Hippocampal formation (tissue), 2 donors: ENCODE measurements at places on chromosomes 12 and 14.

GRCh38 chr14:22265319-22266141 lies 323.5 kb downstream of the DAD1 start:
- no peak for DNase-seq

DNA sequence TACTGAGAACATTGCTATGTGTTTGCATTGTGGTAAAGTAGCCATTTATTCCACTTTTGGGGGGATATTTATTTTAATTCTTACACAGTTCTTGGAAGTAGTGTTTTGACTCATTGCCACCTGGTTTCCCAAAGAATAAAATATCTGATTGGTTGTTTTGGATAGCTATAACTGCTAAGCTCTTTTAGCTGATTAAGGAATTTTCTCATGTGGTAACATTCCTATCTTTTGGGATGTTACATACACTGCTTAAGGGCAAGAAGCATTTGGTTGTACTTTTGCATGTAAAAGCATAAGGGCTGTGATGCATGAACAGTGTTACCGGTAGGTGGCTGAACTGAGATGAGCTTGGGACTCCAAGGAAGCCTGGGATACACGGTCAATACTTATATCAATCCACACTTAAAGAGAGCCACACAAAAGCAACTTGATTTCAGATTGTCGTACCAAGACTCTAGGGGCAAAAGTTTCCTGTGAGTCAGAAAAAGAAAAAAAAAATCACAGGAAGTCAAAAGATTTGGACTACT lies 71.4 kb upstream of the PRKD1 start:
- DNase-seq = no peak

DNA sequence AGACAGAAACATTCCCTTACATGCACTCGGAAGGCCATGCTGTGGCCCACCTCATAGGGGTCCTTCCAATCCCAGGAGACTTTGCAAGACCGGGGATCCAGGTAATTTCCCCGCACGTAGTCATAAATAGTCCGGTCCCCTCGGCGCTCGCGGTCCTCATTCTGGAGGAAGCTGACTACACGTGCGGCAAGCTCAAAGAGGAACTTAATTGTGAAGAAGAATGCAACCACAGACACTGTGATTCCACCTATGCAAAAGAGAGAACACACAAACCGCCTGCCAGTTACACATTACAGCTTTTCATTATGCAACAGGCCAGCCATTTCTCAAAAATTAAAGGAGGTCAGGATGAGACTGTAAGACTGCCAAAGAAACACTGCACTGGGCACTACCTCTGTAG lies 28.4 kb downstream of the AREL1 start:
- DNase-seq = no peak

DNA sequence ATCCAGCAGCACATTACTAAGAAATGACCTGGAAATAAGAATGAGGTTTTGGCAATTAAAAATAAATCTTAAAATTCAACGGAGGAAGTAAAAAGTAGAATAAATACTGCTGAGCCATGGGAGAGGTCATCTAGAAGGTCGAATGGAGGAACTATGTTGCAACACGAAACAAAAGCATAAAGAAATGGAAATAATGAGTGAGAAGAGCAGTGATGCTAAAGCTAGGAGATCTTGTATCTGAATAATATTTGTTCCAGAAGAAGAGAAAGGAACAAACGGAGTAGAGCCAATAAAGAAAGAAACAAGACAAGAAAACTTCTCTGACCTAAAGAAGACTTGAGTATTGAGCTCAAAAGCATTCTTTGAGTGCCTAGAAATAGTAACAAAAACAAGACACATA lies 6.6 kb upstream of the KRT7 start:
- DNase-seq = no peak

- no peak for DNase-seq
Measured at GRCh38 chr12:98587084-98587483, 6.4 kb upstream of the SLC25A3 start.

DNA sequence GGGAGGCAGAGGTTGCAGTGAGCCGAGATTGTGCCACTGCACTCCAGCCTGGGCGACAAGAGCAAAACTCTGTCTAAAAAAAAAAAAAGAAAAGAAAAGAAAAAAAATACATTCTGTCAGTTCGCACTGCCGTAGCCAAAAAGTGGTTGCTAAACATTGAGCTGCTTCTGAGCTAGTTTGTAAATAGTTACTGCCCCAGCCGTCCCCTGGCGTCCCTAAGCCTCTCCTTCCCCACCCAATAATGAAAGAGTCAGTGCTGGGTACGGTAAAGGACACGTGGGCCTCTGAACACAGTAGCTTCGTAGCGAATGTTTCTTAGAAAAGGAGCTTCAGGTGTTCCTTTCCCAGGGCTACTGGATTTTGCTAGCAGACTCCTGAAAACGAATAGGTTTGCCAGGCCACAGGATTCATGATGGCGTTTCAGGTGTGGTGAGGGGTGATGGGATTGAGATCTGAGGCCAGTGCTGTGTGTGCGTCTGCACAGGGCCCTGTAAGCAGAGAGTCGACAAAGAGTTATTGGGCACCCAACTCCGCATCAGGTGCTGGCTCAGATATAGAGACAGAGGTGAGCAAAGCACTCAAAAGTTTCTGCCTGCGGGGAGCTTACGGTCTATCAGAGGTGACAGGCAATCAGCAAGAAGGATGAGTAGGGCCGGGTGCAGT lies 94.1 kb downstream of the LGMN start:
- no peak for DNase-seq

GRCh38 chr12:15411842-15412241 lies 89.5 kb downstream of the PTPRO start:
- no peak for DNase-seq

DNA sequence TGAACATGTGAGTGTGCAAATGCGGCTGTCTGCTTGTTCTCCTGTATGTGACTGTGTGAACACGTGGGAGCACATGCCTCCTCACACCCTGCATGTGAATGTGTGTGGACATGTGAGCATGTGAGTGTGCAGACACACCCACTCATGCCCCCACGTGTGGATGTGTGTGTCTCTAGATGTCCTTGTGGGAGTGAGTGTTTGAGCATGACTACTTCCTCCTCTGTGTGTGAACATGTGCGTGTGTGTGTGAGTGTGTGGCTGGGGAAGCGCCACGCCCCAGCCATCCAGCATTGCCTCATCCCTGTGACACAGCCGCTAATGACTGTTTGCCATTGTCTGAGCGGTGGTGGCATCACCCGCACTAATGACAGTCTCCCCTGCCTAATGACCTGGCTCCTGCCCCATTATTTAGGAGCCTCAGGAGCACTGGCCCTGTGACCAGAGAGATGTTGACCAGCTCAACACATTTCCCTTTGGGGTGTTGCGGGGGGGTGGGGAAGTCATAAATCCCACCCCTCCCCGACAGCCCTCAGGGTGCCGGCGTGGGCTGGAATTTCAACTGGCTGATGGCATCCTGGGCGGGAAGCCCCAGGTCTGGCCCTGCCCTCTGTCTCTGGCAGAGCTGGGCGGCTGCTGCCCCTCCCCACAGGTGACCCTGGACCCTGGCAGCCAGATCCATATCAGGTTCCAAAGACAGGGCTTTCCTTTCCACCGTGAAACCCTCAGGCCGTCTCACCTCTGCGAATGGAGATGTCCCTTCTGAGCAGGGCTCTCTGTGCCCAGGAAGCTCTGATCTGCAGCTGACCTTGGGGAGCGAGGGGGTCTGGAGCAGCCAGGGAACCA lies 11.5 kb upstream of the KRT80 start:
- no peak for DNase-seq

GRCh38 chr14:96876747-96877146 lies 79.6 kb downstream of the VRK1 start:
- DNase-seq = no peak

- DNase-seq = no peak
Measured at GRCh38 chr14:32350020-32350419, 20.9 kb downstream of the AKAP6 start.

- DNase-seq = no peak
Measured at GRCh38 chr12:193261-193660, 20.7 kb downstream of the SLC6A12 start.
